ENCODE measurements at places on chromosomes 11 and 22.

GRCh38 chr11:76462317-76462716 is 17.5 kb downstream of the EMSY start:
- DNase-seq = no peak

DNA sequence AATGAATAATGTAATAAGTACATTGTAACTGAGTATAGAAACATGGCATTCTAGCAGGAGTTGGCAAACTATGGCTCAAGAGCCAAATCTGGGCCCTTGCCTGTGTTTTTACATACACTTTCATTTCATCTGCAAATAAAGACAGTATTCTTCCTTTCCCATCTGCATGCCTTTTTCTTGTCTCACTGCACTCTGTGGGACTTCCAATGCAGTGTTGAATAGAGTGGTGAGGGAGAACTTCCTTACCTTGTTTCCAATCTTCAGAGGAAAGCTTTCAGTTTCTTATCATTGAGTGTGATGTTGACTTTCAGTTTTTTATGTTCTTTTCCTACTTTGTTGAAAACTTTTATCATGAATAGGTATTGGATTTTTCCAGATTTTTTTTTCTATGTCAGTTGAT is 82.1 kb downstream of the USP47 start:
- no peak for DNase-seq

DNA sequence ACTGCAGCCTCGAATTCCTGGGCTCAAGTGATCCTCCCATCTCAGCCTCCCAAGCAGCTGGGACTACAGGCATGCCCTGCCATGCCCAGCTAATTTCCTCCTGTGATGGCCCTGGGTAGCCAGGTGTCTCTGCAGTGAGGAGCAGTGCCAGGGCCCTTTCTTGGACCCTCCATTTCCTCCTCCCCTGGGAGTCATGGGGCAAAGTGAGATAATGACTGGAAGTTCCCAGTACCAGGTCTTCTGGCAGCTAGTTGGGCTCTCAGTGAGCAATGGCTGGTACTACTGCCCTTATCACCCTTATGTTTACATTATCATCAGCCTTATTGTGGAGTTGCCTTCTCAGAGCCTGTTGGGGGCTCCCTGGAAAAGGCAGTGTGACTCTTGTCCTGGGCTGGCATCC is 17.6 kb downstream of the DAGLA start:
- peak; percentile 41 for DNase-seq

DNA sequence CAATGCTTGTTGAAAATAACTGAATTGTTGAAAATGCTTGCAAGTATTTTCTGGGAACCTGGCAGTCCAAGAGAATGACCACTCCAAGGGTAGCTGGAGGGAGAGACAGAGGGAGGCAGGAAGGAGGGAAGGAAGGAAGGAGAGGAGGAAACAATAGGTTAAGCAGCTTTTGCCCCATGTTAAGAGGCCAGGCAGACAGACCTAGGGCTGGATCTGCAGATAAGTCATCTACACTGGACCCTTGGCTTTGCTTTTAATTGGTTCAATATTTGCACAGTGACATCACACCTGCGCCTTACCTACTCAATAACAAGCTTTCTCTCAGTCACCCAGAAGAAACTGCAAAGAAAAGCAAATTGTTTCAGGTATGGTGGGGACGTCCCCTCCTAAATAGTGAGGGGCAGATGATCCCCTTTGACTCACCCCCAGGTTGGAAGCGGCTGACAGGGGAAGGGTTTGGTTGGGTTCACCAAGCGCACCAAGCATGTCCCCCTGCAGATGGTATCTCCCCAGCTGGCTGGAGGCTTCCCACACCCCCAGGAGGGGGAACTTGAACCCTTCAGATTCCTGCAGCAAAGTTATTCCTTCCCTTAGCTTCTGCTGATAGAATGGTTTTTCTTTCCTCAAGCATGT is 24.3 kb downstream of the MYH9 start:
- no peak for DNase-seq

DNA sequence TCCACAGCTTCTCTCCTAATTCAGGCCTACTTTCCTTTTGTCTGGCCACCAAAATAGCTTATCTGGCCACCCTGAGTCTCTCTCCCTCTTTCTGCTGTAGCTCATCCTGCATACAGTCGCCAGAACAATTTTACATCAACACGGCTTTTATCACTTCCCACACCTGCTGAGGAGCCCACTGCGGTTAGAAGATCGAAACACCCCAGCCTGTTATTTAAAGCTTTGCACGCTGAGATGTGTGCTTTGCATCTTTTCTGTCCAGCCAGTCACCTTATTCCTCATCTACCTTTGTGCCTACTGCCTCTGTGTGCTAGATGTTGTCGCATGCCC is 96.0 kb downstream of the COMMD9 start:
- DNase-seq = no peak

GRCh38 chr11:73140213-73141030 is 1.7 kb downstream of the FCHSD2 start:
- no peak for DNase-seq

All from NCI-H1694 treated with DMSO at 0.1 percent for 48 hours (cell line).